Fibroblast of villous mesenchyme (primary cell): ENCODE measurements at places on chromosomes 5 and 9.

DNA sequence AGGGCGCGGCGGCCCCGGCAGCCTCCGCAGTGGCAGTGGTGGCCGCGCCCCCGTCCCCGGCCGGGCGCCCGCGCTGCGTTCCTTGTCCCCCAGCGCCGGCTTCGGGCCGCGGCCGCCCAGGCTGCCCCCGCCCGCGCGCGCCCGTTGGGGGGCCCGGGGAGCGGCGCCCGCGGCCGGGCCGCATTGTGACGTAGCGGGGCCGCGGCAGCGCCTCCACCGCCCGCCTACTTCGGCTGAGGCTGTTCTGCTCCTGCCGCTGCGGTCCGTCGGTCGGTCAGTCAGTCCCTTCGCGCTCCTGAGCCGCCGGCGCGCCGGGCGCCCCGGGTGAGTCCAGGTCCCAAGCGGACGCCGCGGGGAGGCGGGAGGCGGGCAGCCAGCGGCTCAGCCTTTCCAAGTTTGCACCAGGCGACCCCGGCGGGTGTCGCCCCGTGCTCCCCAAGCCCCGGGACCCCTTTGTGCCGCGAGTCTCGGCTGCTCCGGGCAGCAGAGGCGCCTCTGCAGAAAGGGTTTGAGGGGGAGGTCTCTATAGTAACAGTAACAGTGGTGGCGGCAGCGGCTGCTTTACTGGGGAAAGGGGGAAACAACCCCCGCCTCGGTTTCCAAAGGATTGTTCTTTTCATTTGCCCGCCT is at the start of gene SNCAIP:
Gene SNCAIP, plus strand, starts transcription at position 277 of the 630 bp plus-strand sequence. CDS start 78,898 bp downstream, outside the sequence.
- DNase-seq = peak; percentile 39

GRCh38 chr5:158409507-158409906 is 550.6 kb upstream of the CLINT1 start:
- DNase-seq = no peak

DNA sequence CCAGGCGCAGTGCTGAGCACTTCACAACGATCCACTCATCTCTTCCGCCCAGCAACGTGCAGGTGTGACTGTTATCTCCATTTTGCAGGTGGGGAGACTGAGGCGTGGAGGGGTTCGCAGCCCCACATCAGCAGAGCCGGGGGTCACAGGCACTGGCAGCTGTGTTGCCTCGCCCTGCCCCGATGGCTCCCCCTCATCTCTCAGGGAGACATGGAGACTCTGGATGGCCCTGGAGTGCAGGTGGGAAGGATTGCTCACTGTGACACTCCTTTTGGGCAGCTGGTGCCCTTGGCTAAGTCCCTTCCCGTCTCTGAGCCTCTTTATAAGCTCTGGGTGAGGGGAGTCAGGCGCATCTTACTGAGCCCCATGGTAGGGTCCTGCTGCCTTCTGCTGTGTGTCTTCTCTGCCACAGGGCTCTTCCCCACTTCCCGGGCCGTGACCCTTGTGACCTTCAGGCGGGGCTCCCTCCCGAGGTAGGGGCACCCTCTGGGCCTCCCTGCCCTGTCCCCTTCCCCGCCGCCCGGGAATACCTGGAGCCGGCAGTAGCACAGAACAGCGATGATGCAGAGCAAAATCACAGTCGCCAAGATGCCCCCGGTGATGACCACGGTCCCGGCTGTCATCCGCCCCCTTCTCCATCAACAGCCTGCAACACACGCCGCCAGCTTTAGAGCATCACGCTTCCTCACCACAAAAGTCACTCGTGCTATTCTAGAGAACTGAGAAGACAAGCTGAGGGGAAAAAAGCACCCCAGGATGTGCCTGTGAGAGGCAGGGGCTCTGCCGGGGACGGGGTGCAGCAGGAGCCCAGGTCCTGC is 29.4 kb downstream of the FAM163B start:
- DNase-seq = no peak

DNA sequence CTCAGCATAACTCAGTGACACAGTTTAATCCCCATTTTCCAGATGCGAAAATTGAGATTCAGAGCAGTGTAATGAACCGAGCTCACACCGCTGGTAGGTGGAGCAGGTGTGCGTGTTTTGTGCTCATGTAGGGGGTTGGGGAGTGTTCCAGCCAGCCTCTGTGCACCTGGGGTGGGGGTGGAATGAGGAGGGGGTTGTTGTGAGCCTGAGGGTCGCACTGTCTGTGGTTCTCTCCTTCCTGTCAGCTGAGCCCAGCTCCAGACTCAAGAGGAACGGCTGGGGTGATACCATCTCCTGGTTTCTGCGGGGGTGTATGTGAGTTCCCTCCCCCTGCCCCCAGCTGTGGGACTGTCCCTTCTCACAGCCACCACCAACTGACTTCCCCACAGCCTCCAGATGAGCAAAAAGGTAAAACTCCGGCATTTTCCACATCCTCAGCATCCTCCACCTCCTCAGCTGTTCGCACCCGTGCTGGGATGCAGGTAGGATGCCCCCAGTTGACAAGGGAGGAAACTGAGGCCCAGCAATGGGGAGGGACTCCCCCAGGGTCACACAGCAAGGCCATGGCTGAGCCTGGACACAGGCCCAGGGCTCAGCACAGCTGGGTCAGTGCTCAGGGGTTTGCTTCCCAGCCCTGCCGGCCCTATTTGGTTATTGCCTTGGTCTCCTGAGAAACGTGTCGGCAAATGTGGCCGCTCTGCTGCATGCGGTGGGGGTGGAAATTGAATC is 2.1 kb downstream of the SH2D3C start:
- DNase-seq = no peak

GRCh38 chr9:136711751-136712689 is at the start of gene DIPK1B:
DIPK1B (plus strand) TSS chr9:136712572; CDS start chr9:136712666, 94 bp downstream.
- DNase-seq = no peak

- no peak for DNase-seq
These were observed 229.5 kb downstream of the ARL15 start for GRCh38 chr5:54080831-54081230.

GRCh38 chr5:63263411-63263810 is 684.8 kb downstream of the LRRC70 start:
- DNase-seq = peak; percentile 51

- no peak for DNase-seq
These were observed 39.2 kb upstream of the PCA3 start for GRCh38 chr9:76725011-76725546.

GRCh38 chr9:128706671-128707381 is 4.5 kb downstream of the PKN3 start:
- DNase-seq = no peak
